ENCODE measurements at places on chromosomes 6 and 20. TPM values are rescaled to one million over a fixed set of nuclear protein-coding genes. Genes with fewer than 3 reads are reported as not detected.

- DNase-seq, result no peak
Observed at GRCh38 chr20:3161316-3162079, 1.8 kb upstream of the FASTKD5 start.

CCN2 gene
- 75.5 TPM for total RNA-seq

PI16 gene
- 2.9 TPM for total RNA-seq

EEF1A2 gene
- total RNA-seq, result 9.3 TPM

PDCD2 gene
- total RNA-seq, result 74.8 TPM

DNA sequence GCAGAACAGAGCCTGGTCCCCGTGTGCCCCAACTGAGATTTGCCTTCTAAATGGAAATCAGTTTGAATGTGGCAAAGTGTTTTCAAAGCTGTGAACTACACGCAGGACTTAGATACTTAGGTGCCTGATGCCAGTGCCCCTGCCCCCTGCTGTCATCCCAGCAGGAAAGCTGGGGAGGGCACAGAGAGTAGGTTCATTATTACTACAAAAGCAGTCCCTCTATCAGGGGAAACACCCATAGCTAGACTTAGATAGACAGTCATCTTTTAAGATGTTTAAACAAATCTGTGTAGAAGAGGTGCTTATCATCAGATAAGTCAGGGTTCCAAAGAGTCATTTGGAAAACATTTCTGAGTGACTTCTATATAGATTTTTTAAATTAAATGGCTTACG is 155.0 kb upstream of the SNX9 start:
- no peak for DNase-seq

MCHR2 gene
- total RNA-seq, result 0.33 TPM

DNA sequence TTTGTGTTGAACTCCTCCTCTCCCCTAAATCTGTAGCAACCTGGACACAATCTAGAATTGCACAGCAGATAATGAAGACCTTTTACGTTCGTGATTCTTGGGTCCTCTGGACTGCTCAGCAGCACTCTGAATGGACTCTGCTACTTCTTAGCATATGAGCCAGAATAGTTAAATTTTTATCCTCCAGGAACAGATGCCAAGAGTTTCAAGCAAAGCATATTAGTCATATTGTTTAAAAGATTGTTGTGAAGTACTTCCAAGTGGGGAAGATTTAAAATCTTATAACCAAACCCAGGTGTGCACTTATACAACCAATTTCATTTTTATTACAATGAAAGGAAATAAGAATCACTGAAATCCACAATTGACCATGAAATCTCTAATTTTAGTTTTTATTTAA is 118.9 kb upstream of the EXOC2 start:
- DNase-seq, result no peak

PSMB8 gene
- 43.2 TPM for total RNA-seq

DNA sequence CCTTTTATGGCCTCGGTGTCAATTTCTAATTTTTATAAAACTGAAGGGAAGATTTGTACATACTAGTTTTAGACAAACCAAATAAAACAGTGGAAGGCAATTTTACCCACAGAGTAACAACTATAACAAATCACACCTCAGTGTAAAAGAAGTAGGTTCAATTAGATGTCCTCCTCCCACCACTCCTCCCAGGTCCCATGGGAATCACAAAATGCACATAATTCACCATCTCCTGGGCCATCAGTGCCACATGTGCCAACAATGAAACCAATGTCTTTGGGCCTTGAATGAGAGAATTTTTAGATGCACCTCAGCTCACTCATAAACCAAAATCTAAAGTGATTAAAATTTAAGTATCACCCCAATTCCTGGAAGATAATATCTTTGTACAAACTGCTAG is 267.8 kb downstream of the BTBD9 start:
- DNase-seq, result no peak

TUBB2A gene
- 98.1 TPM for total RNA-seq

- DNase-seq, result no peak
Observed at GRCh38 chr6:111486921-111487320, 3.9 kb upstream of the REV3L start.

DNA sequence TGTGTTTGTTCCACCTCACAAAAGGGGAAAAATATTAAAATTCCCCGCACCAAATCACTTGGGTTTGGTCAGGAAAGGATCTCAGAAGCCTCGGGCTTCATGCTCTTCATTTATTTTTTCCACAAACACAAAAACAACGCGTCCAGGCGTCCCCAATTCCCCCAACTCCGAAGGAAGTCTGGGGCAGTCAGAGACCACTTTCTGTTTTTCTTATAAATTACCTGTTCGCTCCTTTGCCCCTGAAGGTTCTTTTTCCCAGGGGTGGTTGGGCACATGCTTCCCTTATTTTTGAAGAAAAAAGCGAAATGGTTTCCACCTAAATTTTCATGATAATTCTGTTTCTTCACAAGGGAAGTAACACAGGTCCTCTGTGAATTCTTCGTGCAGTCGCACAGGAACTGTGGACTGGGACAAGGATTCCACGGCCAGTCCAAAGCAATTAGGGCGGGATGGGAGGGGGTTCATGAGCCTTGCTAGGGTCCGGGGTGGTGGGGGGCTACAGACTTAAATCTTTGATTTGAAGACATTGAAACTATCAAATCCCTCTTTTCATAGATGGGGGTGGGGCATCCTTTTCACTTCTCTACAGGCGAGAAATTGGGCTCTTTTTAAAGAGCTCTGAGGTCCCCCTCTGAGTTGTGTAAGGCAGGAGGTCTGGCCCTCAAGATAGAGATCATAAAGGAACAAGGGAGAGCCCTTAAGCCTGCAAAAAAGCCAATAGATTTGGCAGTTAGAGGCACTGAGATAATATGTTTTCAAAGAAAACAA is 30.5 kb upstream of the HFE start:
- DNase-seq, result peak; percentile 69

DNA sequence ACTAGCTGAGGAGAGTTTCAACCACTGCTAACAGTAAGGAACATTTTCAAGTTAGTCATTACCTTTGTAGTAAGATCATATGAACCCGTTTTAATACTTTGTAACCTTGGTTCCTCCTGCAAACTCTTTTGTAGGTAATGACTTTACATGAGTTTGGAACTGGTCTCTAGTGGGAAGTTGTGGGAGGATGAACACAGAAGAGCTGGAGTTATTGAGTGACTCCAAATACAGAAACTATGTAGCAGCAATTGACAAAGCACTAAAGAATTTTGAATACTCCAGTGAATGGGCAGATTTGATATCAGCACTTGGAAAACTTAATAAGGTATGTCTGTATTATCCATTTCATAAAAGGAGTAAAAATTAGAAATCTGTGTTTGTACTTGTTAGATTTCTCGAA is 29.3 kb downstream of the DOP1A start:
- no peak for DNase-seq

- DNase-seq, result no peak
Observed at GRCh38 chr20:6148073-6148472, 25.2 kb upstream of the FERMT1 start.

- DNase-seq, result no peak
Observed at GRCh38 chr6:15077006-15077405, 168.9 kb upstream of the JARID2 start.

DNA sequence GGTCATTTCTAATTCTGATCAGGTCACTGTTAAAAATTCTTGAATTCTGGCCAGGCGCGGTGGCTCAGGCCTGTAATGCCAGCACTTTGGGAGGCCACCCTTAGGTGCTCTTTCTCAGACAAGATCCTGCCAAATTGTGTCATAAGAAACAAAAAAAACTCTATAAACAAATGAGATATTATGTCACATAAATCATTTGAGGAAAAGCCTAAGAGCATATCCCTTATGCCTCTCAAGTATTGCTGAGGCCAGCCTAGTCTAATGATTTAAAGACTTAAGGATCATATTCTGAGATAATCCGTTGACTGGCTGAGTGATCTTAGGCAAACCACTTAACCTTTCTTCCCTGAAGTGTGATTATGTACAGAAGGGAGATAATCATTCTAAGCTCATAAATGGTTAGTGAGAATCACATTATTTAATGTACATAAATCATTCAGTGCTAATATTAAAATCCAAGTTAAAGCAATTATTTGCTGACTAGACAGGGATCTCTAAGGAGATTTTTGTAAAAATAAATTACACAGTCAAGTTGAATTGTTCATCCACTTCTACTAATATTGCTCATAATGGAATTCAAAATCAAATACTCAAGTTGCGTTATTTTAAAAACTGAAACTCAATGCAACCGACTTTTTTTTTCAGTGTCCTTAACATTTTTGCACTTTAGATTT is 365.4 kb downstream of the PHF3 start:
- no peak for DNase-seq

DNA sequence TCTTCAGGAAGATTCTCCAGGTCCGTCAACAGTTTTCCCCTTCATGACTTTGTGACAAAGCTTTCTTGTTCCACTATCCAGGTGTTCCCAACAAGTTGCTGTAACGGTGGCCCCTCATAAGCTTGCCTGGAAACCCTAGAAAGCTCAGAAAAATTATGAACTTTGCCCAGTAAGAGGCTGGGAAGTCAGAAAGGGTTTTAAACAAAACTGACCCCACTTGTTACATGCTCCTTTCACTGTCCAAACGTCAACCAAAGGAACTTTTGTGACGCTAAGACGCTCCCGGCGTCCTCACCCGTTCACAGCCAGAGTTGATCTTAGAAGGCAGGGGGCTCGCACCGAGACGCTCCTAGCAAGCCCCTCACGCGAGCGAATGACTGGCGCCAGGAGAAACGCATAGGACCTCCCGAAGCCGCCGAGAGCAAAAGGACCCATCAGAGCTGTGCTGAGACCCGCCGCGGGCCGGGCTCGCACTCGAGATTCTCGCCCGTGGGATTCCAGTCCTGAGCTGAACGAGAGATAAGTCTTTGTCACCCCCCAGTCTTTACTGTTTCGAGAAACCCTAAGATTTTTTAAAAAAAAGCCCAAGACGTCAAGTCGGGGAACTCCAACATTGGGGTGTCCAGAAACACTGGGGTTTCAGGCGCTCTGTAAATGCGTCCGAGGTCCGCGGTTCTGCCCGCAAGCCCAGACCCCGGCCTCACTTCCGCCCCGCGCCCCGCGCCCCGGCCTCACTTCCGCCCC is 544 bp upstream of the ACAT2 start:
- peak; percentile 75 for DNase-seq

- DNase-seq, result no peak
Observed at GRCh38 chr20:62405981-62406513, 1.0 kb downstream of the CABLES2 start.

GRCh38 chr20:2109425-2110210 is 8.0 kb downstream of the STK35 start:
- DNase-seq, result peak; percentile 80

GRCh38 chr6:2794171-2794730 is 29.1 kb downstream of the WRNIP1 start:
- DNase-seq, result no peak

- DNase-seq, result peak; percentile 47
Observed at GRCh38 chr20:32960849-32961731, 43.1 kb downstream of the SUN5 start.

DNA sequence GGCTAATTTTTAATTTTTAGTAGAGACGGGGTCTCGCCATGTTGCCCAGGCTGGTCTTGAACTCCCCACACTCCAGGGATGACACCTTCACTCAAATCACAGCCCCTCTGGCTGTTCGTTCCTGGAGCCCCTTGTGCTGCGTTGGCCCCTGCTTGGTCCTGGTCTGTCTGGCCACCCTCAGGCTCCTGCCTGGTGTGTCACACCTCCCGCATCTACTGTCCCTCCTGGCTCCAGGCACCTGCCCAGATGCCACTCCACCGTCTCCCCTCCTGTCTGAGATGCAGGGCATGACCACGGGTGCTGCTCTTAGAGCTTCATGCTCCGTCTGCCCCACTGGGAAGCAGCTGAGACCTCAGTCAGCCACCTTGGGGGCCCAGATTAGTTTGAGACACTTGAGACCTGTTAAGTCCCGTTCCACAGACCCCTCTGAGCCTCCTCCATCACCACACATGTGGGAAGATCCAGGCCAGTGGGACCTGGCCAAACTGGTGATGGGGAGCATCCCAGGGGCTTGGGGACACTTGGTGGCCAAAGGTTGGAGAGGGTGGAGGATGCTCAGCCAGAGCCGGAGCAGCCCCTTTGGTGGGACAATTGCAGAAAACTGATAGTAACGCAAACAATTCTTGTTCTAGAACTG is 21.9 kb upstream of the NPBWR2 start:
- peak; percentile 44 for DNase-seq
